GM12878 (cell line): ENCODE measurements at places on chromosomes 2 and 18. TPM values are rescaled to one million over a fixed set of nuclear protein-coding genes. Genes with fewer than 3 reads are reported as not detected.

PLB1 gene
- 0.21 and 0.36 TPM in 2 replicates for total RNA-seq

TEKT4 gene
- total RNA-seq: 0.13 TPM in 1 of 2 replicates, not detected in the other

SH3BP4 gene
- total RNA-seq: 0.19 and 0.36 TPM in 2 replicates

GREB1 gene
- total RNA-seq: 0.69 and 2.1 TPM in 2 replicates

CDK15 gene
- not detected in 2 replicates for total RNA-seq

QPCT gene
- 0.15 and 0.16 TPM in 2 replicates for total RNA-seq

VWA3B gene
- total RNA-seq: not detected in 2 replicates

SERPINB2 gene
- 9.6 and 12.5 TPM in 2 replicates for total RNA-seq

DNER gene
- not detected in 2 replicates for total RNA-seq

DSG2 gene
- total RNA-seq: 30.5 and 30.9 TPM in 2 replicates

COL4A3 gene
- total RNA-seq: 4.3 and 5.3 TPM in 2 replicates

STPG4 gene
- total RNA-seq: not detected in 2 replicates

SLC5A7 gene
- total RNA-seq: not detected in 2 replicates

PSMA8 gene
- total RNA-seq: not detected in 2 replicates

PLEK gene
- 319 and 335 TPM in 2 replicates for total RNA-seq

PHOSPHO2 gene
- 3.2 and 3.8 TPM in 2 replicates for total RNA-seq

SLC30A3 gene
- total RNA-seq: not detected in 2 replicates

DAW1 gene
- not detected in 2 replicates for total RNA-seq

SEMA4C gene
- total RNA-seq: 21.6 and 26.1 TPM in 2 replicates

KCNIP3 gene
- not detected in 2 replicates for total RNA-seq

NAT8 gene
- not detected in 2 replicates for total RNA-seq

COL6A3 gene
- total RNA-seq: 0.43 and 0.51 TPM in 2 replicates

KDSR gene
- 24.6 and 24.9 TPM in 2 replicates for total RNA-seq
